Spinal cord (tissue), 10 donors: ENCODE measurements at places on chromosomes 11 and 22.

GRCh38 chr11:78282821-78283220 is 94.1 kb downstream of the USP35 start:
- no peak for DNase-seq

- DNase-seq: no peak
Observed at GRCh38 chr22:33476716-33477115, 418.5 kb upstream of the SYN3 start.

GRCh38 chr11:727859-728748 is 19.2 kb upstream of the TALDO1 start:
- no peak for DNase-seq

DNA sequence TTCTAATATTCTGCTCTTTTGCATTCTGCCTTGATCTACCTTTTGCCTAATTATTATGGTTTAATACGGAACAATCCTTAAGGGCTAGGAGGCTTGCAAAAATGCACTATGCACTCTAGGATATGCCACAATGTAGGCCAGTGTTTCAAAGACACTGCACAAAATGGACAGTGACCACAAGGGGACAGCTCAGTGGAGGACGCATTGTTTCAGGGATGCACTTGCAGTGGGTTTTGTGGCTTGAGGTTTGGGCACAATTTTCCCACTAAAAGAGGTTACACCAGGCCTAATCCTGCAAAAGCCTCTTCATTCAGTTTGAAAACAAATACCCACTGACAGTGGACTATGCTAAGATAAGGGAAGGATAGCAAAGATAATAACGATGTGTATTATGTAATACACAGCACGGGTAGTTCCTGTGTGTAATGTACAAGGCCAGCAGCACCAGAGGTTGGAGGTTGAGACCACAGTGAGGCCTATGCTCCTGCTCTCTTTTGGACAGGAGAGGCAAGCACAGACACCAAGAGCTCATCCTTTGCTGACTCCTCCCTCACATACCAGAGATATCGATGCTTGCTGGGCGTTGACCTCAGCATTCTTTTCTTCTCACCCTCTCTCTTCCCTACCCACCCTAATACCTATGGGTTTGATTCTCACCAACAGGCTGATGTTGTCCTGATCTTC is 12.7 kb downstream of the MAP6 start:
- DNase-seq: no peak

DNA sequence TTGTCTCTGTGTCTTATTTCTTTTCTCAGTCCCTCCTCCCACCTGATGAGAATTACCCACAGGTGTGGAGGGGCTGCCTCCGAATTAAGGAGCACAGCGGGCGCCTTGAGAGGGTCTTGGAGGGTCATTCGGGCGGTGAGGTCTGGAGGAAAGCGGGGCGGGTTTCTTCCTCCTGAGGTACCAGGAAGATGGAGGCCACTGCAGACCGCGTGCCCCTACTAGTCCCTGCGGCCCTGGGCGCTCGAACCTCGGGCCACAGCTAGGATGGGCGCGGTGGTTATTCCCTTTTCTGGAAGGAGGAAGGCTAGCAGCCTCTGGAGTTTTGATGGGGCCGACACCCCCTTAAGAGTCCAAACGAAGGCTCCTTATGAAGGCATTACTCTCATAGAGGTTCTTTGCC is 5.5 kb upstream of the FAM111A start:
- no peak for DNase-seq

DNA sequence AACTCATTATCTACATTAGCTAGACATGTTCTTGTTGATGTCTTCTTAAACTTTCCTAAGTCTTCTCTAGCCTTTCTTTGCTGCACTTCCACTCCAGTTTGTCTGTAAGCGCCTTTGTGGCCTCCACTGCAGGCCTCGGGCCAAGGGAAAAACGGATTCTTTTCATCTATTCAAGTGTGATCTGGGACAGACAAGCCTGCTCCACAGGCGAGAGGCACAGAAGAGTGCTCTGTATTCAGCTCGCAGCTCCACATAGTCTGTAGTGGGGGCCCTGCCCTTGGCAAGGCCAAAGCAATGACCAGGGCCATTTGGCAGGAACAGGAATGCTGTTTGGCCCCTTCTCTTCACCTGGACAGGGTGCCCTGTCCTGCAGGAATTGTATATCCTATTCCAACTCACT is 84.1 kb upstream of the BARX2 start:
- peak; percentile 91 for DNase-seq

GRCh38 chr22:47210686-47211085 is 448.2 kb downstream of the TBC1D22A start:
- no peak for DNase-seq

DNA sequence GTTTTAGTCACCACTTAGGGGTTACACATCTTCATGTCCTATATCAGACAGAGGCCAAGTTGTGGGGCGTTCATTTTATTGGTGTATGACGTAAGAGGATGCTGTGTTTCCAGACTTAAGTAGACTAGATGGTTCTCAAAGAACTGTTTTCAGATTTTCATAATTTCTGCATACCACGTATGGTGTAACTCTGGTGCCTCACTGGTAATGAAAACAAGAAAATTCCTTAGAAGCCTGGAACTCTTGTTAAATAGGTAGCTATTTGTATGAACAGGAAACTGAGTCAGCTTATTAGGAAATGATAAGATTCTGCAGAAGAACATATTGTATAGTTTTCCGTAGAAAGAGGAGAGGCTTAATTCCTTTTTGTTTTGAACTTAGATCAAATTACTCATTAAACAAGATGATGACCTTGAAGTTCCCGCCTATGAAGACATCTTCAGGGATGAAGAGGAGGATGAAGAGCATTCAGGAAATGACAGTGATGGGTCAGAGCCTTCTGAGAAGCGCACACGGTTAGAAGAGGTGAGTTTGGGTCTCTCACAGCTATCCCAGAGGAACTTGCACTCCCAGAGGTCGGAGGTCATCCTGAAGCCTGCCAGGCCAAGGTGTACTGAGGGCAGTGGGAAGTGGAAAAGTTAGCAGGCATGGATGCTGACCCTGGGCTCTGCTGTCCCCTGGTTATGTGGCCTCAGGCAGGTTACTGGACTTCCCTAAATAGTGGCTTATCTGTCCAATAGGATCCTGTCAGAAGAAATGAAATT is 3.9 kb downstream of the CDC45 start:
- no peak for DNase-seq

GRCh38 chr11:122235615-122236014 is 119.6 kb upstream of the BLID start:
- DNase-seq: peak; percentile 45

- no peak for DNase-seq
Observed at GRCh38 chr11:2685566-2686359, 14.0 kb downstream of the KCNQ1OT1 start.

DNA sequence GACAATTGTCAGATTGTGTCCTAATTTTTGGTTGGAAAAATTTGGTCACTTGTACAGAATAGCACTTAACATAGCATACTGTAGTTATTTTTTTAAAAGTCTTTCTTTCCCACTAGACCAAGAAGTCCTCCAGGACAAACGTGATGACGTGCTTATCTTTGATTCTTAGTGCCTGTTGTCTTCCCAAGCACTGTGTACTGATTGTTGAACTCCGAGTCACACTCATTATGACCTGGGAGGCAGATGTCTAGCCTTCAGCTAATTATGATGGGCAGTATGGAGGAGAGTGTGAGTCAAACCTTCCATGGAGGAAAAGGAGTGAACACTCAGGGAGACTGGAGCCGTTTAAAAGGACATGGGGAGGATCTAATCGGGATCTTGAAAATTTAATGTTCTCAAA is 119.8 kb downstream of the SPON1 start:
- DNase-seq: no peak

GRCh38 chr11:112451250-112451649 is 190.6 kb upstream of the PLET1 start:
- no peak for DNase-seq

GRCh38 chr11:116932181-116932580 is 94.8 kb upstream of the APOA1 start:
- no peak for DNase-seq
